ENCODE measurements at places on chromosomes 3 and 15. TPM values are rescaled to one million over a fixed set of nuclear protein-coding genes. Genes with fewer than 3 reads are reported as not detected.

Gene USP50
- 0.33 TPM for total RNA-seq

Gene SLC28A2
- not detected for total RNA-seq

DNA sequence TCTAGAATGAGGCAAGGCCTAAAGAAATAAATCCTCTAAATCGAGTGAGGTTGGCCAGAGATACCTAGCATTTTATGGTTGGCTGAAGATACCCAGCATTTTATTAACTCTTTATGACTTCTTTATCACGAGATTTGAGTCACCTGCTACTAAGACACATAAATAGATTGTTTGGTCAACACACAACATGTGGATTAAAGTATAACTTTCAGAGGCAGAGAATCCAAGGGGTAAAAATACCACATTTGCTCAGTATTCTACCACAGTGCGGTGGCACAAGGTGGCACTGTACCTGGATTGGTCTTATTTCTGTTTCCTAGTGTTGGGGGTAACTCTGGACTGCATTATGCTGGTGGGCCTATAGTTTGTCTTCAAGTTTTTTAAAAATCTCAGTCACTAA, 27.0 kb upstream of the VILL start:
- no peaks in the 10 kb centered on the region for H3K27me3 ChIP-seq
- H3K27ac ChIP-seq = no peak overlapping the region
- H3K4me3 ChIP-seq = no peak overlapping the region

DNA sequence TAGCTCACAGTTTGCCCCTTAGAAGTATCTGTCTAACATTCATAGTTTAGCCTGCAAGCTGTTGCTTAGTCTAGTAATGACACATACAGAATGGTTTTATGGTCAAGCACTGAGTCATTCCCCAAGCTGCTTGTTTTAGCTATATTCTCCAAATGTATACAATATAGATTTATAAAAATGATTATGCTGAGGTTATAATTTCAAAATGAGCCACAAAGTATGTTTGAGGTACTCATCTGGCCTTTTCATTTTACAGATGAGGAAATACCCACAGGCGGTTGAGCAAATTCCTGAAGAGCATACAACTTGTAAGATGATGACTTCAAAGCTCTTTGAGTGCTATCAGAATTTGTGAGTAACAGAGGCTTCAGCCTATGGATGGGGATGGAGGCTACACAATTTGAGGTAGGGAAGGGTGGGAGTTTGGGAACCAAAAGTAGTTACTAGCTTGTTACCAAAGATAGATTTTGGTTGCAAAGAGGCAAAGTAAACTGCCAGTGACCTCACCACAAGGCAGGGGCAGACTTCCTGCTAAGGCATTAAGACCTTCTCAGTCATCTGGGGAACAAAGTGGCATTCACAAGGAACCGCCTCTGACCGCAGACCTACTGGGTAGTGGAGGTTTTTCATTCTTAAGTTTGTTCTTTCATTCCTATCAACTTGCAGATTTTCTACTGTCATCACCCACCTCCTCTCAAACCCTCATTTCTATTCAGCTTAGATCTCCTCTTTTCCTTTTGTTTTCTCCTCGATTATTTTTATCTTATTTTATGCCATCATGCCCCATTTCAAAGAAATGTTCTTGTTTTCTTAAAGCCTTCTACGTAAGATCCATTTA, 257.2 kb upstream of the NECTIN3 start:
- no peak overlapping the region for H3K27ac ChIP-seq
- H3K27me3 ChIP-seq = no peaks in the 10 kb centered on the region
- H3K4me3 ChIP-seq = no peak overlapping the region
- no peaks in the 10 kb centered on the region for H3K4me1 ChIP-seq
- no peak for DNase-seq

Gene SPSB4
- 0.47 TPM for total RNA-seq

GRCh38 chr15:66483131-66483566, 14.4 kb downstream of the SNAPC5 start:
- no peak overlapping the region for H3K27ac ChIP-seq
- H3K4me3 ChIP-seq = no peak overlapping the region
- no peak for DNase-seq
- H3K4me1 ChIP-seq = no peaks in the 10 kb centered on the region
- H3K27me3 ChIP-seq = no peaks in the 10 kb centered on the region

Data from thymus (tissue), 14 donors.